ENCODE measurements at places on chromosomes 7 and 10. TPM values are rescaled to one million over a fixed set of nuclear protein-coding genes. Genes with fewer than 3 reads are reported as not detected.

Gene FANK1
- total RNA-seq = 11.5 TPM

Gene FEZF1
- not detected for total RNA-seq

GRCh38 chr7:1106063-1106792, 18.3 kb downstream of the GPER1 start:
- DNase-seq = peak; percentile 30

DNA sequence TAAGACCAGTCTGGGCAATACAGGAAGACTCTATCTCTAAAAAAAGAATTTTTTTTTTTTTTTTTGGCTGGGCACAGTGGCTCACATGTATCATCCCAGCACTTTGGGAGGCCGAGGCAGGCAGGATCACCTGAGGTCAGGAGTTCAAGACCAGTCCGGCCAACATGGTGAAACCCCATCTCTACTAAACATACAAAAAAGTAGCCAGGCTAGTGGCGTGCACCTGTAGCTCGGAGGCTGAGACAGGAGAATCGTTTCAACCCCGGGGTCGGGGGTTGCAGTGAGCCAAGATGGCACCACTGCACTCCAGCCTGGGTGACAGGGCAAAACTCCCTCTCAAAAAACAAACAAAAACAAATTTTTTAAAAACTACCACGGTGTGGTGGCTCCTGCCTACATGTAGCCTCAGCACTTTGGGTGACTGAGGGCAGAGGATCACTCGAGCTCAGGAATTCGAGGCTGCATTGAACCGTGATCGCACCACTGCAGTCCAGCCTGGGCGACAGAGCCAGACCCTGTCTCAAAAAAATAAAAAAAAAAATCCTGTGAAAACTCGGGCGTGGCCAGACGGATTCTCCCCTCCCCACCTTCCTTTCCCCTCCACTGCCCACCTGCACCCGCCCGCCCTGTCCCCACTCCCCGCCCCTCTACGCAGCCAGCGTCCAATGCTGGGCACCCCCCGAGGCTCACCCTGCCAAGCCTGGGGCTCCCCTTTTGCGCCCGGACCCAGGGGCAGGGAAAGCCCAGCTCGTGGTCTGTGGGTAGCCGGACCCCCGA, 745 bp upstream of the ORAI2 start:
- DNase-seq = no peak

GRCh38 chr10:24926557-24926956, 25.8 kb downstream of the PRTFDC1 start:
- no peak for DNase-seq

- DNase-seq = no peak
Measured at GRCh38 chr7:159033473-159033825, 111.2 kb downstream of the VIPR2 start.

GRCh38 chr7:84238596-84238995, 44.0 kb upstream of the SEMA3A start:
- no peak for DNase-seq

DNA sequence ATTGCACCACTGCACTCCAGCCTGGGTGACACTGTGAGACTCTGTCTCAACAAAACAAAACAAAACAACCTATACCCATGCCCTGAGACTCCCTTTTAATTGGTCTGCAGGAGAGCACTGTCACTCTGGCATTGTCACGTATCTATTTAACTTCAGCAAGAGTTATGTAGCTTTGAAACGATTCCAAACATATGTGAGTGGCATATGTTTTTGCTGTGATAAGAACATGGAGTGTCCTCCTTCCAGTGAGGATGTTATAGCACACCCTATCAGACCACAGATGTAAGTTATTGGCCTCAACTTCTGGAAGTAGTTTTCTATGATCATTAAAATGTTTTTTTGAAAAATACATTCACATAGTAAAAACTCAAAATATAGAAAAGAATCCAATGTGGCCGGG, 15.5 kb upstream of the DNAJC12 start:
- no peak for DNase-seq

GRCh38 chr10:76017733-76018433, 586.5 kb downstream of the LRMDA start:
- no peak for DNase-seq

- DNase-seq = no peak
Measured at GRCh38 chr10:112246-112645, 23.0 kb upstream of the ZMYND11 start.

Measured in lower lobe of right lung (tissue), 2 donors.